ENCODE measurements at places on chromosomes 6 and 20. TPM values are rescaled to one million over a fixed set of nuclear protein-coding genes. Genes with fewer than 3 reads are reported as not detected.

The POPDC3 gene
- total RNA-seq, result 5.4 TPM

The LY6G6F gene
- total RNA-seq, result not detected

The NOX3 gene
- not detected for total RNA-seq

The MYB gene
- 39.5 TPM for total RNA-seq

The BPIFB2 gene
- total RNA-seq, result not detected

The MACROD2 gene
- total RNA-seq, result 65.6 TPM

The GGTLC1 gene
- not detected for total RNA-seq

Data from camera-type eye (tissue), 1 donor.